ENCODE measurements at places on chromosomes 1 and 21.

DNA sequence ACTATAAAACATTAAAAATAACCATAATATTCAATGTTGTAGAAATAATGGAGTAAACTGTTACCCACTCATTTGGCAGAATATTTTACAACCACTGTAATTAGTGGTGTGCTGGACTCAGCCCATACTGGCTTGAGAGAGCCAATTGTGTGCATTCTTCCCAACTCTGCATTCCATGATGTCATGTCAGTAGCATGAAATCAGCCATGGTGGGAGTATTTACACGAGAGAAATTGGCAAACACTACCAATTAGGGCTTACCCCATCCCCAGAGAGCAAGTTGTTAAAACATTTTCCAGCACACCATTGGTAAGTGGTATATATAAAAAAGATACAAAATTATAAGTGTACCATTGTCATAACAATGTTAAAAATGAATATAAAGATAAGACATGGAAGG is 19.1 kb upstream of the QSOX1 start:
- DNase-seq: no peak

- DNase-seq: no peak
These were observed 611.4 kb upstream of the USP24 start for GRCh38 chr1:55826381-55827080.

DNA sequence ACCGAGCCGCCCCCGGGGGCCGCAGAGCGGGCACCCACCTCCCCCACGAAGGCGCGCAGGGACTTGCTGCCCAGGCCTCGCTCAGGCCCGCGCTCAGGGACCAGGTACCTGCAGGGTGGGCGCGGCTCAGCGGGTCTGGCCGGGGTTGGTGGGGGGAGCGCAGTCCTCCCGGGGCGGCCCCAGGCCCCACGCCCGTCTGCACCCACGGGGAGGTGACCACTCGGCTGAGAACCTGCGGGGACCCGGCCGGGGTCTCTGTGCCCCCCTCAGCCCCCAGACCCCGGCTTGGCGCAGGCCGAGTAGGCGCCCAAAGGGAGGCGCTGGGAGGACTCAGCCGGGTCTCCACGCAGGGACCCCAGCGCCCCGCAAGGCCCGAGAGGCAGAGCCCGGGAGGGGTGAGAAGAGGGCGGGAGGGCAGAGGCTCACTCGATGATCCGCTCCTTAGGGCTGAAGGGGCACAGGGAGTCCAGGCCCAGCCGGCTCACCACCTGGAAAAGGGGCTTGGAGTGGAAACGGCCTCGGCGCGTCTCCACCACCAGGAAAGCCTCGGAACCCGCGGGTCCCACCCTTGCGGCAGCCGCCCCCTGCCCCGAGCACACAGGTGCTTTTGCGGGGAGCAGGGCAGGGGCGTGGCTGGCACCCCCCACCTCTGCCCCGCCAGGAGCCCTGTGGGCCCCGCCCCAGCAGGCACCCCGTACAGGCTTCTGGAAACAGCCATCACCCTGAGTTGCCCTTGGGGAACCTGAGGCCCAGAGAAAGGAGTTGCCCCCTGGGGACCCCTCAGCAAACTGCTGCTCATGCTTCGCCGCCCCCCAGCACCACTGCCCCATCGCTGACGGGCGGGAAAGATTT is 9.3 kb downstream of the FTCD start:
- DNase-seq: no peak

DNA sequence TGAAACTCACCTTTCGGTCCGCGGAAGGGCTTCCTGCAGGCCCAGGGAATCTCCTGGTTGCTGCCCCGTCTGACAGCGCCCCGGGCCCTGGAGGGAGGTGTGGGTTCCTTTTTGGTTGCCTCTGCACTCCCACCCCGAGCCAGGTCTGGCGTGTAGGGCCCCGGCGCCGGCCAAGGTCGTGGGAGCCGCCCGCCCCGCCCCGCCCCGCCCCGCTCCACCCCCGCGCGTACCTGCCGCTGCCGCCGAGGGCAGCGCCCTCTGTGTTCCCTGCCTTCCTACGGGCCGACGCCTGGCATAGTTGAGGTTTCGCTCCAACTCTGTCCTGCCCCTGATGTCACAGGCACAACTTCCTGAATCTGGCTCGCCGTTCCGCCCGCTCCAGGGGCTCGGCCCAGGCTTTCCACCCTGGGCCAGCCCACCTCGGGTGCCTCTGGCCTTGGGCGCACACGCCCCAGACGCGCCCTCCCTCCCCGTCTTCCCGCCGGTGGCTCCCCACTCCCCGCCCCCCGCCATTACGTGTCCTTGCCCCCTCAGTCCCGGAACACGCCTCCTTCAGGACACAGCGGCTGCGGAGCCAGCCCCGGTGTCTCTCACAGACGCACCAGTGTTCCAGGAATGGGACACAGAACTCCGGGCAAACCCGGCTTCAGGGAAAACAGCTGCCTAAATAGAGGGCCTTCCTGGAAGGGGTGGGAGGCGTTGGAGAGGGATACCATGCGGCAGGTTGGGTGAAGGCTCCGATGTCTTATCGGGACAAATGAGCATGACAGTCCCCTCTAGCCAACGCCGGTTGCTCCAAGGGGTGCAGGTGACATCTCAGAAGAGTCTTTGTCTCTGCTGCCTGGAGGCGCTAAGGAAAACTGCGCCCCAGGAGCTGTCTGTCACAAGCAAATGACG is at the start of gene KIAA0040:
Gene KIAA0040 (minus strand): TSS at position 147 of the 897 bp plus-strand sequence. CDS start 31,763 bp downstream, outside the sequence.
- peak; percentile 24 for DNase-seq

- DNase-seq: peak; percentile 48
These were observed 57.3 kb downstream of the NKAIN1 start for GRCh38 chr1:31182352-31182751.

DNA sequence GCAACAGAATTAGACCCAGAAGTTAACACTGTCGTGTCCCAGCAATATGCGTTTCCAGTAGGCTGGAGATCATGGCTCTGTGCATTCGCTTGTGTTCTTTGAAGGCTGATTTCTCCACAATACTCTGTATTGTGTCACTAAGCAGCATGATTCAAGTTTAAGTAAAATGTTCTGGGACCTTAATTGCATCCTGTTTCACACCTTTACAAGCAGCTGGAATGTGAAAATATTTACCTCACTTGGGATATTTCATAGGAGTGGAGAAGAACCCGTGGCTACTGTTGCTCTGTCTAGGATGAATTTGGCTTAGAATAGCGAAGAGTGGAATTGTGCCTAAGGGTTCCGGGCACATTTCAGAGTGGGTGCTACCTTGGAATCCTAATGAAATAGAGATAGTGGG is 6.3 kb downstream of the PTGFRN start:
- no peak for DNase-seq

- DNase-seq: no peak
These were observed 50.7 kb upstream of the IRF2BP2 start for GRCh38 chr1:234660536-234661316.

DNA sequence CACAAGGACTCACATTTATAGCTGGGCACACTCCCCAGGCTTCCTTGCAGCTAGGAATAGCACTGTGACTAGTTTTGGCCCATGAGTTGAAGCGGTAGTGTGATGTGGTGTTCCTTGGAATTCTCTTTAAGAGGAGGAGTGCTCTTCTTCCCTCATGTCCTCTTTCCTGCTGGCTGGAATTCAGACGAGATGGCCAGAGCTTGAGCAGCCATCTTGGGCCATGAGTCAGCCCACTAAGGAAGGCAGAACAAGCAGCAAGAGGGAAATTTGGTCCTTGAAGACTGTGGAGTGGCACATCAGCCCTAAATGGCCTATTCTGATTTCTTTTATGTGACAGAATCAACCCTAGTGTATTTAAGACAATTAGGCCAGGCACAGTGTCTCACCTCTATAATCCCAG is 20.0 kb downstream of the HTR6 start:
- no peak for DNase-seq
